ENCODE measurements at places on chromosomes 11 and 22.

GRCh38 chr11:116946414-116946813 is 109.0 kb upstream of the APOA1 start:
- no peak for DNase-seq

DNA sequence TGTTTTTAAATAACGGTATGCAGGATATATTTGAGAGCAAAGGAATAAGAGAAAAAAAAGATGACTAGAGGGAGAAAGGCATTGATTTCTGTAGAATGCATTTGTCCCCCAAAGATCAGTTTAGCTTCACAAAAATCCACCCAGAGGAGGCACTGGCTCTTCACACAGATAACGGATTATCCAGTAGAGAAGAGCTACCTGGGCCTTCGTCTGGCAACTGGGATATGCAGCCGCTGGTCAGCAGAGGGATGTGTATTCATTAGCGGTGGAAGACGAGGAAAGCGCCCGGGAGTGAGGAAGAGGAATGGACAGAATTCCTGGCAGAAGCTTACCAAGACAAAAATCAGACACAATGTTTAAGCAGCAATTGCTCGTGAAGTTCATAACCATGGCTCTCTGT is 5.6 kb upstream of the WT1 start:
- no peak for DNase-seq

DNA sequence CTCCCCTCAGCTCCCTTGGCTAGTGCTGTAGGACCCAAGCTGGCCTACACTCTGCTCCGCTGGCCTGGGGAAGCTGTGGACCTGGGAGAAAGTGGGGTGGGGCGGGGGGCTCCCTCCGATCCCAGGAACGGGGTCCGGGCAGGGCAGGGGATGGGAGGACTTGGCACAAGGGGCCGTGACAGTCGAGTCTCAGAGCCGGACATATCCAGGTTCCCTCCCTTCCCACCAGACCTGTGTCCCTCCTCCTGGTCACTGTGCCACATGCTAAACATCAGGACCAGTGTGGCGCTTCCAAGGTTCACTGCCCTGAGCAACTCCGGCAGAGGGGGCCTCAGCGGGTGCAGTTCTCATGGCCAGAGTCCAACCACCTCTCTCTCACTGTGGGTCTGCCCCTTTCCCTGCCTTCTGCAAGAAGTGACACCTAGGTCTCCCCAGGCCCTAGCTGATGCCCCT is 2.0 kb downstream of the DUSP8 start:
- no peak for DNase-seq

DNA sequence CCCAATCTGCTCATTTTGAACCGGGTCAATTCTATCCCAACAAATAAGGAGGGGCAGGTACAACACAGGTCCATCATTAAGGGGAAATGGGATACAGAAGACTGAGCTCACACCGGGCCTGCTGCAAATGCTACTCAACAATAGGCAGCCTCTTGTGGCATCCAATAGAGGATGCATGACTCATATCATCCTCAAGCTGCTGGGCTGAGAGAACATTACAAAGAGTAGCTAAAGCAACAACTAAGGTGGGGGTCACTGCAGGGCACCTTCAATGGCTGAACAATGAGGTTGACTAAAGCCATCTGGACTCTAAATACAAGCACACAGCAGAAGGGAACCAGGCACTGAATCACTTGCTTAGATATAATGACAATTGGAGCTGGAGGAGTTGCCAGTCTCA is 130.1 kb upstream of the SYN3 start:
- no peak for DNase-seq

DNA sequence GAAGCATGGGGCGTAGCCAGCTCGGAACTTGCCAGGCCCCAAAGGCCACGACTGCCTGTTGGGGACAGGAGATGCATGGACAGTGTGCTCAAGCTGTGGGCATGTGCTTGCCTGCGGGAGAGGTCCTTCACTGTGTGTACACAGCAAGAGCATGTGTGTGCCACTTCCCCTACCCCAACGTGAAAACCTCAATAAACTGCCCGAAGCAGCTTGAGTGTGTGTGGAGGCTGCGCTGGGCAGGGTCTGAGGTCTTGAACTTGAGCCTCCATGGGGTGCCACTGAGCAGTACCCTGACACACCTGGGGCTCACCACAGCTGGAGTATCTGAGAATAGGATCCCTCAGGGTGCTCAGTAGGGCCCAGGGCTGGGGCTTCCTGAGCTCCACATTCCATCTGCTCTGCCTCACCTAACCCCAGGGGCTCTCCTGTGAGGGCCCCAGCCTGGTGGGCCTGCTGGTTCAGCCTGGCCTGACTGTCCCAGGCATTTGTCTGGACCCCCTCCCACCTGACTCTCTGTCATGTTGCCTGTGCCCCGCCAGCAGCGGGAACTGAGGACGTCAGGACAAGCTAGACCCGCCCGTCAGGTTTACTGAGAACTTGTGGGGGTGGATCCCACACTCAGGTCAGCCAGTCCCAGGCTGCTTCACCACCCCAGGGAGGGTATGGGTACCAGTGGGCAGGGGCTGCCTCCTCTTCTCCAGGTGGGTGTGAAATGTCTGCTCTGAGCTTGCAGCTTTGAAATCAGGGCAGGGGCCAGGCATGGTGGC is 3.2 kb downstream of the RASSF7 start:
- no peak for DNase-seq

- no peak for DNase-seq
Measured at GRCh38 chr11:104837969-104838639, 60.2 kb downstream of the CASP12 start.

GRCh38 chr22:29219881-29220670 is 14.4 kb downstream of the EMID1 start:
- DNase-seq, result no peak

DNA sequence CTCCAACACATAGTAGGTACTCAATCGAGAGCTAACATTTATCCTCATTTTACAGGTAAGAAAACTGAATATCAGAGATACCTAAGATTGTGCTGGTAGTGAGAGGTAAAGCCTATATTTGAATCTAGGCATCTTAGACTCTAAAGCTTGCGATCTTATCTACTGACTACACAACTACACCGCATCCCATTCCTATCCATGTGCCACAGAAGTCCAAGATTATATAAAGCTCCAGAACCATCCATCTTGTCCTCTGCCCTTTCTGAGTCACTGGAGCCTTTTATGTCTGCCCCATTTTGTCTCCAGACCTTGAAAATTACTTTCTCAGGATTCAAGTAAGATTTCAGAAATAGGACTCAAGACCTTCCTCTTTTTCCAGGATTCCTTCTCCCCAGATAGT is 84.4 kb downstream of the OR5AK2 start:
- no peak for DNase-seq

DNA sequence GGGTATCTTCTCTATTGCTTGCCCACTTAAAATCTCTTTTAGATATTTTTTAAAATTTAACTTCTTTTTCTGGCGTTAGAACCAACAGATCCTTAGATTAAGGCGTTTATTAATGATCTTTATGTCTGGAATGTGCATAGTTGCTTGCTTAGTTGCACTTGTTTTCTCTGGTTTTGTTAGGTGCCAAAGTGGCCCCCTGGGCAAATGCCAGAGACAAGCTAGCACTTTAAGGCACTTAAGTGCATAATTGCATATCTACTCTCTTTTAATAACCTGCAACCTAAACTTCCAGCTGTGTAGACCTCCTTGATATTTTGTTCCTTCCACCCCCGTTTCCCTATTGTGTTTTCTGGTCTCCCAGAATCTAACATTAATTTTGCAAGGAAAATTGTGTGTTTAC is 3.3 kb downstream of the RBM4 start:
- DNase-seq, result no peak

GRCh38 chr22:44131412-44131811 is 49.3 kb upstream of the PARVG start:
- DNase-seq, result no peak

DNA sequence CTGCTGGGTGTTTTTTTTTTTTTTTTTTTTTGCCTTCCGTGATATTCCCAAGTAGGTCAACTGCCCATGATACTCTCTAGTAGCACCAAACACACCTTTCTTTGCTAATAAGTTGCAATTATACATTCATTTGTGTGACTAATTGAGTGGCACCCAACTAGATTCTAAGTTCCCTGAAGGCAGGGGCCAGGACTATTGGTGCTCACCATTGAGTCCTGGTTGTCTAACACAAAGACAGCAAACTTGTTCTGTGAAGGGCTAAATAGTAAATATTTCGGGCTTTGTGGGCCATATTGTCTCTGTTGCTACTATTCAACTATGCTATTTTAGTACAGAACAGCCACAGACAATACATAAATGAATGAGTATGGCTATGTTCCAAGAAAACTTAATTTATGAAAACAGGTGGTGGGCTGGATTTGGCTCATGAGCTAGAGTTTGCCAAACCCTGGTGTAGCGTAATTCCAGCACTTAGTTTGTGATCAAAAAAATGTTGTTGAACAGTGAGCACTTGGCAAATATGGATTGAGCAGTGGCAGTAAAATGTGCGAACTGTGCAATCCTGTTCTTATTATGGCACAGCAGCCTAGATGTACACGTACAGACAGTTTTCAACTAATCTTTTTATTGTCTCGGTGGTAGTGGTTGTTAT is 11.3 kb downstream of the ENDOD1 start:
- DNase-seq, result no peak

DNA sequence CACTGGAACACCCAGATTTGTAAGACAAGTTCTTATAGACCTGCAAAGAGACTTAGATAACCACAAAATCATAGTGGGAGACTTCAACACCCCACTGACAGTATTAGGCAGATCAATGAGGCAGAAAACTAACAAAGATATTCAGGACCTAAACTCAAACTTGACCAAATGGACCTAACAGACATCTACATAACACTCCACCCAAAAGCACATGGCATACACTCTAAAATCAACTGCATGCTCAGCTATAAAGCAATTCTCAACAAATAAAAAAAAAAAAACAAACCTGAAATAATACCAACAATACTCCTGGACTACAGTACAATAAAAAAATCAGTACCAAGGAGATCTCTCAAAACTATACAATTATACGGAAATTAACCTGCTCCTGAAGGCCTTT is 115.0 kb downstream of the FDX1 start:
- DNase-seq, result no peak

- DNase-seq, result peak; percentile 79
Measured at GRCh38 chr11:117809236-117810055, 12.4 kb upstream of the DSCAML1 start.

DNA sequence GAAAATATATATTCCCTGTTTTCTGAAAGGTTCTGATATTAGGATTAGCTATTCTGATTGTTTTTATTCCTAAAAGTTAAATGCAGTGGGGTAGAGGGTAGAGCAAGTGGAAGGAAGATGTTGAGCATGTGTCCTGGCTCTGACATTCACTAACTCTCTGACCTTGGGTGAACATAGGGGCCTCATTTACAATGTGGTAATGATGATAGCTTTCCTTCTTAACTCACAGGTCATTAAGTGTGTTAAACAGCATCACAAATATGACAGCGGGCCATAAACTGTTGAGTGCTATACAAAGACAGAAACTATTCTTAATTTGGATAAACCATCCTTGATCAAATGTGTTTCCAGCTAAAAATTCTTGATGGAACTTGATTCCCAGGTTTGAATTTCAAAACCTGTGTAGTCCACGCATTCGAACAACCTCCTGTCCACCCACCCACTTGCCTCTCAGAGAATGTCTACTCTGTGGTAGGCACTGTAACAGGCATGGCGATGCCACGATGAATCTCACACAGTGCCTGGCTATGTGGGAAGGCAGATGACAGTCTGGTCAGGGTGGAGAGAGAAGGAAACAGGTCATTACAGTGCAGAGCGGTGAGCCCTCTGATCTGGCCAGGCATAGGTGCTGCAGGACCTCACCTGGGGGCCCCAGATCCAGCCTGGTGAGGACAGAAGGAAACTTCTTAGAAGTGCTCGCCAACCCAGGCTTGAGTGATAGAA is 19.3 kb upstream of the PEX26 start:
- no peak for DNase-seq

DNA sequence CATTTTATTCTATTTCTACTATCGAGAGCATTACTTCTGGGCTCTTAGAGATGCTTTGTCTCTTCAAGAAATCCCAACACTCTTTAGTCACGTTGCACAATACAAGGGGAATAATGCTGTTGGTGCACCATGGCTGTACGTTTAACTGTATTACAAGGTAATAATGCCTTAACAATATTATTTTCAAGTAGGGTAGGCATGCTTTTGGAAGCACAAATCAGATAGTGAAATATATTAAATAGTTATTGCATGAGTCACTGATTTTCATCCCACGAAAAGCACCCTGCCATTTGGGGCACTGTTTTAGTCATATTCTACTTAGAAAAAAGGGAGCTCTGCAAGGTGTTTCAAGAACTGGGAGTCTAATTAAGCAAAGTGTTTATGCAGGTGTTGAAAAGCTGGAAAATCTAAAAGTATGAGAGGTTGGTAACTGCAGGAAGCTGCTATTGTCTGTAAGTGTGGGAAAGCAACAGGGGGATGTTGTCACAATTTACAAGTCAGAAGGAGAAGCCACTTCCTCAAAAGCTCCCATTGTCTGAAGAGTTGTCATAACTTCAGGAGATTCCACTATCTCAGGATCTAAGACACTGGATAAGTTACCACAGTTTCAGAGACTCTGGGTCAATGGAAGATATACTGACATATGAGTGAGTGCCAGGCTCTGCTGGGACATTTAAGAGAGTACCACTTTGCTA is 218.2 kb downstream of the JRKL start:
- DNase-seq, result no peak

GRCh38 chr11:84714316-84714780 is 912.8 kb downstream of the DLG2 start:
- peak; percentile 4 for DNase-seq

- no peak for DNase-seq
Measured at GRCh38 chr22:22697377-22698117, 53.1 kb downstream of the GGTLC2 start.

DNA sequence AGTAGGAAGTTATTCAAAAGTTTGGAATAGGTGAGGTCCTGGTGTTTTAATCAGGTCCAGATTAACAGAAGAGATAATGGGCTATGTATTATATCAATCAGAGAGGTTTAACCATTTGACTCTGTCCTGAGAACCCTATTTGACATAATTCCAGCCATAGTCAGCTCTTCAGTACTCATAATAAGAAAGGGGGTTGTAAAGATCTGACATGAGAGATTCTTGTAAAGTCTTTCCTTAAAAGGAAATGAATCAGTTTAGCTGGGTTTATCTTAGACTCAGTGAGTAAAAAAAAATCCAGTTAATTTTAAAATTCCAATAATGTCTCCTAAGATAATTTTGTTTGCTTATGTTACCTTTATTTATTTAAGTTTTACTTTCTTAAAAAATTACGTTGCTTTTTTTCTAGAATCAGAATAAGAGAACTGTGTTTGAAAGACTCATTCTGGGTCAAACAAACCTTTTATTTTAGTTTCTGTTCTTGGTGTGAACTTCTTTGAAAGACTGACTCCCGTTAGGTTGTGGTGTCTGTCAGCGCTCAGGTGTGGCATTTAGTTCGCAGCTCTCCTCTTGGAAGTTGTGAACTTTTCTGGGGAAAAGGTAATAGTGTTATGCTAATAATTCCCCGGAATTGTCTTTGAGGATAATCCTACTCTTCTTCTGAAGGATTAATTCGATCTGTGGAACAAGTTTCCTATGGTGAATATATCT is 20.5 kb downstream of the NUCB2 start:
- no peak for DNase-seq

DNA sequence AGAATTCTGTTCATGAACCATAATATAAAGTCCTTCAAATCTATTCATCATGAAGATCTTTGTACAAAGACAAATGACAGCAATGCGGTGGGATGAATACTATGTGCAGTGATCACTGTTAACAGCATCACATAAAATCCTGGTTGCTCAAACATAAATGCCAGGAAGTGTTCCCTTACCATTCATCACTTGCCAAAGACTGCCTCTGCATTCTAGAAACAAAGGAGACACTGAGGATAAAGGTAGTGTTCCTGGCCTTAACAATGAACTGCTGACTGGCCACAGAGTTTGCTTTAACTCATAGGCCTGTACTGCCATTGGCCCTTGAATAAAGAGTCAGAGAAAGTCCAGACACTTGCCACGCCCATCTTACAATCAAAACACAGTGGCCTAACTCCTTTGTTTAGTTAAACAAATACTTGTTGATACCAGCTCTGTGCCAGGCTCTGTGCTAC is 29.5 kb downstream of the C2CD3 start:
- no peak for DNase-seq

All from hepatic stellate cell (primary cell).